ENCODE measurements at places on chromosomes 2 and 18.

- DNase-seq: no peak
Measured at GRCh38 chr18:36899289-36899688, 70.4 kb downstream of the KIAA1328 start.

DNA sequence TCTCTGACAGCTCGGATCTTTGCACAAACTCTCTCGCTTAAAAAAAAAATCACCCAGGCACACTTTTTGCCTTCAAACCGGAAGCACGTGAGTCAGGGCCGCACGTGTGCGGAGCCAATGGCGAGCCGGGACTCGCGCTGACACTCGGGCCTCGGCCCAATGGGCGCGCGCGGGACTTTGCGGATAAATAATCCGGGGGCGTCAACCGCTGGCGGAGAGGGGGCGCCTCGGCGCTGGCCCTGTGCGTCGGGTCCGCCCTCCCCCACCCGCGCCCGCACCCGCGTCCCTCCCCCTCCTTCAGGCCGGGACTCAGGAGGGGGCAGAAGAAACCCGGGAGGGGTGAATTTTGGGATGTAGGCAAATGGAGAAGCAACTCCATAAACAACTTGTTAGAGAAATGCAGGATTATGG lies 319 bp upstream of the EN1 start:
- no peak for DNase-seq

GRCh38 chr2:74472945-74473258 lies 422 bp upstream of the MRPL53 start:
- no peak for DNase-seq

DNA sequence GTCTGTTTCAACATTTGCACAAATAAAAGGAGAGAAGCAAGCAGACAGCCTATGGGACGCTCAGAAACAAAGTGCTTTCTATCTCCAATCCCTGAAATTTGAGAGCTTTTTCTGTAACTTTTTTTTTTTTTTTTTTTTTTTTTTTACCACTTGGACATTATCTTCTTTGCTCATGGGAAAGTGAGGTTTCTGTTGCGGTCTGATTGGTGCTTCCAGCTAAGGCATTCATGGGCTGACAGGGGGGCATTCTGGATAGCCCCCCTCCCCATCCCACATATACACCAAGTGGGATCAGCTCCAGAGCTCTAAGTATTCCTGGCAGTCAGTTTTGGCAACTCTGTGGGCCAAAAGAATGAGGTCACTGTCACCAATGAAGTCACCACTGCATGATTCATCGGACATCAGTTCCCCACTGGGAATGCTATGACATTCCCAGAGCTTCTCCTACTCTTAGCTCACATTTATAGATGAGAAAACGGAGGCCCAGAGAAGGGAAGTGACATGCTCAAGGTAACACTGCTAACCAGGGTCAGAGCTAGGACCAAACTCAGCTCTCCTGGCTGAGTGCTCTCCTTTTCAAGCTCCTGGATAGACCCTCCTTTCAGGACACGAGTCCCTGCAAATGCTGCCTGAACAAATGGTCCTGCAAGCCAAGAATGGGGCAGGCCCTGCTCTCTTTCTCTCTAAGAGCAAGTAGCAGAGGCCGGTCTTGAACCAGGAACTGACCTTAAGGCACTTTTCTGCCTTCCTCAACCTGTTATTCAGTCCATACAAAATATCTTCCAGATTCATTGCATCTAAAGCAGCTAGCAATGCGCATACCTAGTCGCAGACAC lies 61.3 kb downstream of the TMEM247 start:
- no peak for DNase-seq

DNA sequence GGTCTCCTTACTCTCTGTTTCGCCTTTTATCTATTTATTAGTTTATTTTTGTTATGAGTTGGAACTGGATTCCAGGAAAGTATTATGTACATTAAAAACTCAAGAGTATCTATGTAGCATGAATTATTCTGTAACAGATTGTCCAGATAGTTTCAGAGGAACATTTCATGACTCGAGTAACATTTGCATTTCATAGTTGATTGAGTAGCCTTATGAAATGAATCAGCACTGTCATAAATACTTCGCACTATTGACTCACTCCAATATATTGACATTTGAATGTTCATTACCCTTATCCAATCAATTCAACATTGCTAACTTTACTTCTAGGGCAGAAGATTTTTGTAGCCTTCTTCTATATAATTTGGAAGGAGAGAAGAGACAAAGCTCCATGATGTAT lies 11.3 kb upstream of the VRK2 start:
- no peak for DNase-seq

GRCh38 chr18:71760541-71760940 lies 783.6 kb downstream of the CBLN2 start:
- no peak for DNase-seq

- DNase-seq: peak; percentile 42
Measured at GRCh38 chr2:200863782-200864175, 679 bp downstream of the CLK1 start.

Data from stimulated activated CD4-positive, alpha-beta T cell treated with anti-CD3 and anti-CD28 coated beads, Interleukin-2, amount 100 ng/mL, for 24 hours (primary cell).